ENCODE measurements at places on chromosomes 16 and 17. TPM values are rescaled to one million over a fixed set of nuclear protein-coding genes. Genes with fewer than 3 reads are reported as not detected.

DNA sequence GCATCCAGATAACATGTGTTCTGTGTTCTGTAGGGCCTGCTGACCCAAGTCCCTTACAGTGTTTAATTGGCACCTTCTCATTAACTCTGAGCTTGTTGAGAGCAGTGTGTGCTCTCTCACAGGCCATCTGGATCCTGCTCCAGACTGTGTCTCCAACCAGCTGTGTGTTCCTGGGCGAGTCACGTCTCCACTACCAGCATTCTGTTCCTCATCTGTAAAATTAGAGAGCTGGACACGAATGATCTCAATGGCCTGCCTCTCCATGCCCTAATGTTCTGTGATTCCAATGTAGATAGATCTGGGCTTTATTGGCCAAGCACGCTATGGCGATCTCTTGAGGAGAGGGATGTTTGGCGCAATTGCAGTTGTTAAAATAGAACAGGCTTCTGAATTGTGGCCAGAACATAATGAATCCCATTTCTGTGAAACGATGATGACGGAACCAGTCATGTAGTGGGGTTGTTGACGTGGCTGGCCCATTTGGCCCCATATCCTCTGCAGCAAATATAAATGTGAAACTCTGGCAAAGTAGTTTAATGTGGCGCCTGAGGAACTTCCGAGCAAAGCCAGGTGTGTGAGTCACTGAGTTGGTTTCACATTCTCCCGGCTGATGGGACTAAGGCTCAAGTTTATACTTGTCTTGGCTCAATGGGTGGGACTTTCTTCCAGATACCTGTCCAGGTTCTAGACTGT lies 22.2 kb downstream of the TBX4 start:
- no peak overlapping the region for H3K4me3 ChIP-seq
- H3K27me3 ChIP-seq = peaks cover 23% of the 10 kb centered on the region
- H3K4me1 ChIP-seq = no peaks in the 10 kb centered on the region

DNA sequence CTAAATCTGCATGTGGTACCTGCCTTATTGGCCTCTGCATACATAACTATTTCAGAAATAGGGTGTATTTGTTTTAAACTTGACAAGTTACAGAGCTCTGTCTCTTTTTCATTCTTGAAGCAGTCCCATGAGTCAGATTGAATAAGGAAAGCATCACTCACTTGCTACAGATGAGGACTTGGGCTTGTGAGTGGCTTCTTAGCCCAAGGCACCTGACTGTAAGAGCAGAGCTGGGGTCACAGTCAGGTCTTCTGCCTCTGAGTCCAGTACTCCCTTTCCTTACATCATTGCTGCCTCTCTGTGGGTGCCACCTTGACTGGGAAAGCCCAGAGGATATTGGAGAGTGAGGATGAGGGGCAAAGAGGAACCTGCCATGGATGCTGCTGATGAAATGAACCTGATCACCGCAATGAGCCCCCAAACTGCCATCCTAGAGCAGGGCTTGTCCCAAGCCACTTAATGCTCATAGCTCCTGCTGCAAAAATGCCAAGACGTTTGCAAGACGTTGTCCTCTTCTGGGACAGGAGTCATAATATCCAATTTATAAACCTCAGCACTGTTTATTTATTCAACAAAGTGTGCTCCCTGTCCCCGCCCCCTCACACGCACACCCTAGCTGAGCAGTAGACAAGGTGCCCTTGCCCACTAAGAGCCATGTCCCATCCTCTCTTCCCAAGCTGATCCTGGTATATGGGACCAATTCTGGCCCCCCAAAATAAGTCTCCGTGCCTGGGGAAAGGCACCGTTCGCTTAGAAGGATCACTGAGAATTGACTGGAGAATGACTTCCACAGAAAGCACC lies 74.1 kb downstream of the CCDC182 start:
- no peaks in the 10 kb centered on the region for H3K27me3 ChIP-seq
- H3K4me1 ChIP-seq = peaks cover 17% of the 10 kb centered on the region
- H3K36me3 ChIP-seq = peaks cover 5% of the 10 kb centered on the region

- H3K36me3 ChIP-seq = no peaks in the 10 kb centered on the region
- H3K4me1 ChIP-seq = no peaks in the 10 kb centered on the region
- DNase-seq = no peak
Observed at GRCh38 chr17:16515933-16516332, 23.9 kb upstream of the LRRC75A start.

DNA sequence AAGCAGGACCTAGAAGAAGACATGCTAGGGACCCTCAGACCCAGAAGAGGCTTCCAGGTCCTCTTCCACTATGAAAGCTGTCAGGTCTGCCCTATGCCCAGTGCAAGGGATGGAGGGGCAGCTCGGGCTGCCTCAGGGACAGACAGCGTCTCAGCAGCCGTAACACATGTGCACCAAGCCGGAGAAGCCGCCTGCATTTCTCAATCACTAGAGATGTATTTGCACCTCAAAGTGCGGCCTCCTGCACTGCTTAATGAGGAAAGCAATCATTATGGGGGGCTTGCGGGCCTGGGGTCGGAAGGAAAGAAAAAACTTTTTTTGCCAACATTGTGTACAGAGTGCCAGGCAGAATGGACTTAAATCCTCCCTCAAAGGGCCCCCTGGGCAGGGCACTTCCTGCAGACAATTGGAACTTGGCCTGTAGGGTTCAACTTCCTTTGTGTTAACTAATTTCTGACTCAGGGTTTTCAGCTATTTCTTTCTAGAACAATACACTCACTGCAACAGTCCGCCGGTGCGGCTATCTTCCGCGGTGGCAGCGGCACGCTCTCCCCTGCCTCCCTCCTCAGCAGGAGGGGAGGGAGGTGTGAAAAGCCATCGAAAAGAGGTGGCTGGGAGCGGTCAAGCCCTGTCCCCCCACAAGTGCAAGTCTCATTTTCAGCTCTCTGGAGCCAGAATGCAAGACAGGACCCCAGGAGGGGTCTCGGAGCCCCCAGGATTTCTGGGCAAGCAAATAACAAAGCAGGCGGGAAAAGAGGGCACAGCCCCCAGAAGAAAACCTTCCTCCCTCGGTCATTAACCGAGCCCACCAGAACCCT lies 101.2 kb downstream of the ZNF423 start:
- no peak overlapping the region for H3K4me3 ChIP-seq
- H3K36me3 ChIP-seq = no peaks in the 10 kb centered on the region
- peaks cover 4% of the 10 kb centered on the region for H3K4me1 ChIP-seq
- no peak overlapping the region for H3K27ac ChIP-seq
- no peak for DNase-seq
- H3K27me3 ChIP-seq = no peaks in the 10 kb centered on the region

GRCh38 chr17:74457146-74457819 lies 9.2 kb upstream of the CD300A start:
- peak; percentile 82 for DNase-seq
- H3K4me3 ChIP-seq = no peak overlapping the region
- H3K36me3 ChIP-seq = no peaks in the 10 kb centered on the region

DNA sequence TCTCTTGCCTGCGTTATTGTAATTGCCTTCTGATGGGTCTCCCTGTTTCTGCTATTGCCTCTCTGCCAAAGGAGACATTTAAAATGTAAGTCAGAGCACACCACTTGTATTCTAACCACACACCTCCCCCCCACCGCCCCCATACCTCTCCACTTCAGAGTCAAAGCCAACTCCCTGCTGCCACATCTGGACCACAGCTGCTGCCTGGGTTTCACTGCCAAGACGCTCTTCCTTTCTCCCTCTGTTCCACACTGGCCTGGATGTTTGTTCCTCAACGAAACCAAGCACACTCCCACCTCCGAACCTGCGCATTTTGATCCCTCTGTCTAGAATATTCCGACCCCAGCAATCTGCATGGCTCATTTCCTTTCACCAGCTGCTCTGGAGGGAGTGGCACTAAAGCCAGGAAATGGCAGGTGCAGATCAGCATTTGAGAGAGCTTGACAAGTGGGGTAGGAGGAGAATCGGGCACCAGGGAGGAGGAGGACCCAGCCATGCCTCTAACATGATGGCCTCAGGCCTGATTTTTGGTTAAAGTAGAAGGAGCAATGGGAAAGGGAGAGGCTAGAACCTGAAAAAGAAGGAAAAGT lies 92.4 kb upstream of the HS3ST2 start:
- H3K4me1 ChIP-seq = no peaks in the 10 kb centered on the region
- H3K27me3 ChIP-seq = no peaks in the 10 kb centered on the region
- H3K4me3 ChIP-seq = no peak overlapping the region
- H3K27ac ChIP-seq = no peak overlapping the region
- H3K36me3 ChIP-seq = no peaks in the 10 kb centered on the region

DNA sequence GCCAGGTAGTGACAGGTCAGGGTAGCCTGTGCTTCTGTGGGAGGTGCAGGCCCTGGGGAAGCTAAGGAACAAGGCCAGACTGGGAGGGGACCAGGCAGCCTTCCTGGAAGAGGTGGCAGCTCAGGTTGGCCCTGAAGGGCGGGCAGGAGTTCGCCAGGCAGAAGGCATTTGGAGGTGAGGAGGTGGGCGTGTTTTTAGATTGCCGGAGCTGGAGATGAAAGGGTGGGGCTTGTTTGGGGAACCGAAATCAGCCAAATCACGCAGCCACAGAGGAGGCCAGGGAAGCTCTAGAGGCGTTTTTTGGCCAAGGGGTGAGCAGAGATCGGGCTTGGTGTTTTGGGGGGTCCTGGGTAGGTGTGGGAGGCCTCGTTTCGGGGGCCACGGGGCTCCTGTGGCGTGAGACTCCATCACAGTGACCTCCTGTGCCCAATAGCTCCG lies 7.6 kb downstream of the ADCY7 start:
- peak overlapping the region; percentile 73 for H3K4me3 ChIP-seq
- DNase-seq = peak; percentile 88
- H3K4me1 ChIP-seq = peaks cover 75% of the 10 kb centered on the region

GRCh38 chr17:64531955-64532371 lies 25.2 kb downstream of the CEP95 start:
- peaks cover 93% of the 10 kb centered on the region for H3K36me3 ChIP-seq
- H3K4me1 ChIP-seq = no peaks in the 10 kb centered on the region
- H3K27ac ChIP-seq = no peak overlapping the region
- H3K27me3 ChIP-seq = no peaks in the 10 kb centered on the region

GRCh38 chr16:84193480-84193879 lies 2.5 kb downstream of the ADAD2 start:
- peak; percentile 5 for DNase-seq
- no peaks in the 10 kb centered on the region for H3K36me3 ChIP-seq
- peaks cover 4% of the 10 kb centered on the region for H3K27me3 ChIP-seq

- H3K27ac ChIP-seq = peak overlapping the region; percentile 75
- peak; percentile 76 for DNase-seq
- peak overlapping the region; percentile 69 for H3K4me3 ChIP-seq
- H3K27me3 ChIP-seq = no peaks in the 10 kb centered on the region
Observed at GRCh38 chr17:82105882-82106687, 8.0 kb upstream of the FASN start.

- peaks cover 33% of the 10 kb centered on the region for H3K36me3 ChIP-seq
- H3K27ac ChIP-seq = no peak overlapping the region
- no peak overlapping the region for H3K4me3 ChIP-seq
- H3K27me3 ChIP-seq = no peaks in the 10 kb centered on the region
Observed at GRCh38 chr17:50352693-50353599, 7.0 kb downstream of the XYLT2 start.

DNA sequence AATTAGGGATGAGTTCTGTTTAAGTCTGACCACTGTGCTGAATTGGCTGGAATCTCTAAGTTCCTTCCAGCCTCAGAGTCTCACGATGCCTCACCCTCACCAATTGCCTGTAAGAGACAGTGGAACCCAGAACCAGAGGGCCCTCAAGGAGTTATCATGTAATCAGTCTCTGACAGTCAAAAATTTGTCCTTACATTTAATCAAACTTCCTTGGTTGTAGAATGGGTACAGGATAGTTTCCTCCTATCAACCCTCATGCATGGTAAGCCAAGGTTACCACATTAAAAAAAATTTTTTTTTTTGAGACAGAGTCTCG lies 83.2 kb downstream of the CDK5R1 start:
- H3K27ac ChIP-seq = no peak overlapping the region
- H3K36me3 ChIP-seq = no peaks in the 10 kb centered on the region
- peaks cover 14% of the 10 kb centered on the region for H3K4me1 ChIP-seq

DNA sequence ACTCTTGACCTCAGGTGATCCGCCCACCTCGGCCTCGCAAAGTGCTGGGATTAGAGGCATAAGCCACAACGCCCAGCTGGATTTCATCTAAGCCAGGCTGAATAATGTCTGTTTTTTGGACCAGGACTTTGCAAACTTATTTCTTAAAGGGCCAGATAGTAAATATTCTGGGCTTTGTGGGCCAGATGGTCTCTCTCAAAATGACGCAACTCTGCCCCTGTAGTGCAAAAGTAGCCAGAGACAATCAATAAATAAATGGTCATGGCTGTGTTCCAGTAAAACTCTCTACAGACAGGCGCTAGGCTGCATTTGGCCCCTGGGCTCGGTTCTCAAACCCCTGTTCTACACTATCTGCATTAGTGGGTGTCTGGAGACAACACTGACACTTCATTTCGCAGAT lies 121.9 kb upstream of the CDH13 start:
- no peak for DNase-seq
- no peaks in the 10 kb centered on the region for H3K4me1 ChIP-seq
- H3K4me3 ChIP-seq = no peak overlapping the region
- no peak overlapping the region for H3K27ac ChIP-seq

GRCh38 chr16:88495268-88495772 lies 42.2 kb downstream of the ZFPM1 start:
- peaks cover 6% of the 10 kb centered on the region for H3K4me1 ChIP-seq
- H3K27ac ChIP-seq = no peak overlapping the region

- no peaks in the 10 kb centered on the region for H3K27me3 ChIP-seq
- no peak overlapping the region for H3K27ac ChIP-seq
- no peak overlapping the region for H3K4me3 ChIP-seq
- peak; percentile 63 for DNase-seq
- H3K4me1 ChIP-seq = peaks cover 40% of the 10 kb centered on the region
- H3K36me3 ChIP-seq = peaks cover 18% of the 10 kb centered on the region
Observed at GRCh38 chr17:74759243-74759801, 10.9 kb downstream of the NHERF1 start.

GRCh38 chr16:87721622-87722585 lies 43.9 kb downstream of the KLHDC4 start:
- no peak for DNase-seq
- H3K4me3 ChIP-seq = no peak overlapping the region
- peaks cover 38% of the 10 kb centered on the region for H3K36me3 ChIP-seq
- no peaks in the 10 kb centered on the region for H3K27me3 ChIP-seq

DNA sequence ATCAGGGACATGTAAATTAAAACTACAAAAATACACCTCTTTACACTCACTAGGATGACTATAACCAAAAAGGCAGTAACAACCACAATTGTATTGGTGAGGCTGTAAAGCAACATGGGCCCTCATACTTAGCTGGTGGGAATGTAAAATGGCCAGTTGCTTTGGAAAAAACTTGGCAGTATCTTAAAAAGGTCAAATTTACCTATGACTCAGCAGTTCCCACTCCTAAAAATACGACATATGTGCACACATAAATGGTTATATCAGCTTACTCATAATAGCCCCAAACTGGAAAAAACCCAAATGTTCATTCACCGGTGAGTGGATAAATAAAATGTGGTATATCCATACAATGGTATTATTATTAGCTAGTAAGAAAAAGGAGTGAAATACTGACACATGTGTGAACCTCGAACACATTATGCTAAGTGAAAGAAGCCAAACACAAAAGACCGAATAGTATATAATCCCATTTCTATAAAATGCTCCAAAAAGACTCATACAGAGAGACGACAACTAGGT lies 391.4 kb downstream of the NPIPA8 start:
- H3K4me1 ChIP-seq = no peaks in the 10 kb centered on the region
- DNase-seq = no peak
- no peak overlapping the region for H3K27ac ChIP-seq
- H3K36me3 ChIP-seq = no peaks in the 10 kb centered on the region

PIRT gene
- total RNA-seq = not detected

SLC16A3 gene
- 65.2 TPM for total RNA-seq

NHLRC4 gene
- total RNA-seq = 4.2 TPM

CCL16 gene
- total RNA-seq = not detected

Data from B cell (primary cell).